Umbilical cord (tissue), 2 donors: ENCODE measurements at places on chromosomes 7 and 10.

- no peak for DNase-seq
Observed at GRCh38 chr7:95324431-95324830, at the start of gene PON1. Gene PON1, minus strand, starts transcription at chr7:95324532. Its CDS starts 57 bp downstream, at chr7:95324475.

DNA sequence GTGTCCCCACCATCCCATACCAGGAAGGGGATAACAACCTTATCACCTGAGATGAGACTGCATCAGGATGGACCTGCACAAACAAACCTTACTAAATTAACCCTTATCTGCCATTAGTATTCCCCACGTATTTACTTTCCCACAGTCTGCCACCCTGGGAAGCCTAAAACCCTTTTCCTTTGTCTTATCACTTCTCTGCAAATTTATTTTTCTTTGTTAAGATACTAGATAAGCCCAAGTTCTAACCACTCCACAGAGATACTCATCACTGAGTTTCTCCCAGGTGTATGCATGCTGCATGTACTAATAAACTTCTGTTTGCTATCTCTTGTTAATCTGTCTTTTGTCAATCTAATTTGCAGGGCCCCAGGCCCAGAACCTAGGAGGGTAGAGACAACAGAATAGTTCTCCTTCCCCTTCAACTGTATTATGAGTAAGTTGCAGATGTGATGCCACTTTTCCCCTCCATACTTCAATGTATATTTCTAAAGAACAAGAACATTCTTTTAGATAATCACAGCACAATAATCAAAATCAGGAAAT is 66.0 kb downstream of the ELMO1 start:
- DNase-seq = no peak

GRCh38 chr10:102467971-102468438 is 16.7 kb upstream of the C10orf95 start:
- DNase-seq = no peak

DNA sequence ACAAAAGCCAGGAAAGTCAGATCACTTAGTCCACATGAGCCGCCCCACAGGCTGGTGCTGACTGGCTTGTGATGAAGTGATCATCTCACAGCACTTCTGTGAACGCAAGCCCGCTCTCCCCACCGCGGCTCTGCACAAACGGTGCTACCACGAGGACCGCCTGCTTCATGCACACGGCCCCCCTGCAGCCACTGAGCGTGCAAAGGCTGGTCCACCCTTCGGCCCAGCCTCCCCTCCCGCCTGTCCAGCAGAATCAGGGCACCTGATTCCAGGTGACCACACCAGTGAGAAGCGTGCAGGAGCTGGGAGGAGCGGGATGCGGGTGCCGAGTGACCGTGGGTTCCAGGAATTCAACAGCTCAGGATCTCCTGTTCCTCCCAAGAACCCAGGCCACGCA is 32.2 kb downstream of the MAD1L1 start:
- no peak for DNase-seq

DNA sequence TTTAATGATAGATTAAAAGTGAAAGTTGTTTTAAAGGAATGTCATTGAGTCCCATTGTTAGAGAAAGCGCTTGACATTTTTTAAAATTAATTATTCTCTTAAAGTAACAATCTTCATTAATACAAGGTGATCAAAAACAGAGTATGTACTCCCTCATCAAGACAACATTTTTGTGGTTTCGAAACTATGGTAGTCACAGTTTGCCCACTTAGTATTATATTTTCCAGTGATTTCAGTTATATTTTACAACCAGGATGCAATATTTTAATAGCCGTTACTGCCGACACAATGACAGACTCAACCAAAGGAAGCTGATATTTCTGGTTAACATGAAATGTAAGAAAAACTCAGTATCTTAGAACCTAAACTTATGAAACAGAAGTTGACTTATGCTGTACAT is 31.3 kb downstream of the MKX start:
- no peak for DNase-seq

DNA sequence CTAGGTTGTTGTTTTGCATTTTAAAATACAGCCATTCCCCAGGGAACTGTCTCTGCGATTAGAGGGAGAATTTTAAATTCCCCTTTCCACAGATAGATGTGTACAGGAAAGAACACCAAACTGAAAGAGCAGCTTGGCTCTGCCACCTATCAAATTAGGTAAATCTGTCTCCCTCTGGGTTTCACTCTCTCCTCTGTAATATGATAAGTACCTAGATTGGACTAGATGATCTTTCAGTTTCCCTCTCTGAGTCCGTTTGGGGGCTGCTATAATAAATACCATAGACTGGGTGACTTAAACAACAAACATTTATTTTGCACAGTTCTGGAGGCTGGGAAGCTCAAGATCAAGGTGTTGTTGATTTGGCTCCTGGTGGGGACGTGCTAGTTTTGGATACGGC is 186.0 kb downstream of the KIF20B start:
- no peak for DNase-seq

DNA sequence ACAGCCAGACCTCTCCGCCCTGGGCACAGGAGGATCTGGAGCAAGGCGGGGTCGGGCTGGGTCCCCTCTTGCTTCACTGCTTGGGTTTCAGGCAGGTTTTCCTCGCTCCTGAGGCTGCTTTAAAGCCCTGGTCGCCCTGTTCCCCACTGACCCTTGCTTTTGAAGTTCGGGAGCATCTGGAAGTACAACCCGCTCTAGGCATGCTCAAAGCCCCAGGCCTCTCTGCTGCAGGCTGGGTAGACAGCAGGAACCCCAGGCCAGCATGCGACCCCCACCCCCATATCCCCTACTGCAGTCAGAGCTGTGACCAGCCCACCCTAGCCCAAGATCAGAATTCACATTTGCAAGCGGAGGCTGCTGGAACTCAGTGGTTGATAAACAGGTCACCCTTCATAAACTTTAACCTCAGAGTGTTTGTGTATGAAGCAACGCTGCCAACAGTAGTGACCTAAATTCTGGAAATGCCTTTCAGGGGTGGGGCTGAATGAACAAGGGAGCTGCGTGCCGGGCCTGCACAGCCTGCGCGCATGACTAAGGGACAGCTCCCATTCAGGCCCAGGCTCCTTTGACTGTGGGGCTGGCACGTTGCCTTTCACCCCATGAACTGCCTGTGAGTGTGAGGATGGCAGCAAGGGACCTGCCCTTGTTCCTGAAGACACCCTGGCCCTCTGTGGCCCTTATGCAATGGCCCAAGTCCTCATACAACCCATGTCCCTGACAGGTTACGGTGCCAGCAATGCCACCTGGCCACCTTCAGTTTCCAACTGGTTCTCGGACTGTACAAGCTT is 52.5 kb downstream of the PROSER2 start:
- DNase-seq = peak; percentile 93

DNA sequence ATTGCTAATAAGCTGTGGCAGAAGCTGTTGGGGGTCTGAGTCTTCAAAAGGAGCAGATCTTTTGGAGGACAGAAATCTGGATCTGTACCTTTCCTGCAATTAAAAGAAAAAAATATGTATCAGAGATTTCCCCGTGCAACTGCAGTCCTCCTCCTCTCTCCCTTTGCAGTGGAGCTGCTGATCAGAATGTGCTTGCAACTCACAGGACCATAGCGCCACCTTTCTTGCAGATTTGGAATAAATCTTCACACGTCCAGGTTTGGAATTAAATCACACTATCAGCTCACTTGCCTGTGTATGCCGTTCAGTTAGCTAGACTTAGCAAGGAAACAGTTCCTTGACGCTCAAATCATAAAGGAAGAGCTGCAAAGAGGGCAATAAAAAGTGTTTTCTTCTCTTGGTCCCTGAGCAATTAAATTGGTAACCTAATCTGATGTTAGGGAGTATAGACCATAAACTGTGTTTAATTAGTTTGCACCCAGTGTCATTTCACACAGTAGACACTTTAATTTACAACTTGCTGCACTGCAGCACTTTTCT is 77.4 kb downstream of the PON1 start:
- DNase-seq = peak; percentile 73

GRCh38 chr7:143042790-143043271 is 9.3 kb upstream of the OR6V1 start:
- no peak for DNase-seq

DNA sequence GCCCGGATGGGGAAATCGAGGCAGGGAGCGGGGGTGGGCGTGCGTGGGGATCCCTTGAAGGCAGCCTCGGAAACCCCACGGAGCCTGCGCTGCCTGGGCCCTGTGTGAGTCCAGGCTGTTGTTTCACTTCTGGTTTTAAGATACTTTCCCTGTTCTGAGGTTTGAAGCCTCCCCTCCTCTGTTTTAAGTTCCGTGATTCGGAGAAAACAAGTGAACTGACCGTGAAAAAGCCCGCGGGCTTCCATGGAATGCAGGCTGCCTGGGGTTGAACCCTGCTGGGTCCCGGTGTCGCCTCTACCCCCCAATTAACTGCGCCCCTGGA is 401 bp downstream of the LRRC27 start:
- no peak for DNase-seq

- DNase-seq = no peak
Observed at GRCh38 chr7:4959306-4959705, 319 bp upstream of the MMD2 start.

DNA sequence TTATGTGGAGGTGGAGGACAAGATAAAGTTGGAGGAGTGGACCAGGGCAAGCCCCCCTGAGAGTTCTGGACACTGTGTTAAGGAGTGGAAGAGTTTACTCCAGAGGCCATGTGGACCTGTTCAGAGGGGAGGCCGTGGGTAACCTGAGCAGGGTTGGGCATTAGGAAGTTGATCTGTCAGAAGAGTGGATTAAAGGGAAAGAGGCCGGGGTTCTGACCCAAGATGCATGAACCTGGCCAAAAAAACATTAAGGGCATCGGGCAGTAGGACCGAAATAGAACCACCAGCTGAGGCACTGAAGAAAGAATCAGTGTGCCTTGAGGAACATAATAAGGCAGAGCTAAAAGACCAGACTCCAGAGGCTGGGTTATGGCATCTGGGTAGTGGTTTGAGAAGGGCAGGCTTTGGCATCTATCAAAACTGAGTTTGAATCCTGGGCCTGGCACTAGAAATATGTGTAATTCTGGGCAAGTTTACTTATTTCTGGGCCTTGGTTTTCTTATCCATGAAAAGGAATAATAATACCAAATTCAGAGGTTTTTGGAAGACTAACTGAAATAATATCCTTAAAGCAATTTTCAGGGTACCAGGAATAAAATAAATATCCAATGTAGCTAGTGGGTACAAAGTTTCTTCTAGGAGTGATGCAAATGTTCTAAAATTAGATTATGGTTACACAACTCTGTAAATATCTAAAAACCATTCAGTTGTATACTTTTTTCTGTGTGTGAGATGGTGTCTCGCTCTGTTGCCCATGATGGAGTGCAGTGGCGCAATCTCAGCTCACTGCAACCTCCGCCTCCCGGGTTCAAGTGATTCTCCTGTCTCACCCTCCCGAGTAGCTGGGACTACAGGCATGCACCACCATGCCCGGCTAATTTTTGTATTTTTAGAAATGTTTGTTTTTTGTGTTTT is 10.9 kb upstream of the FRAT1 start:
- no peak for DNase-seq

DNA sequence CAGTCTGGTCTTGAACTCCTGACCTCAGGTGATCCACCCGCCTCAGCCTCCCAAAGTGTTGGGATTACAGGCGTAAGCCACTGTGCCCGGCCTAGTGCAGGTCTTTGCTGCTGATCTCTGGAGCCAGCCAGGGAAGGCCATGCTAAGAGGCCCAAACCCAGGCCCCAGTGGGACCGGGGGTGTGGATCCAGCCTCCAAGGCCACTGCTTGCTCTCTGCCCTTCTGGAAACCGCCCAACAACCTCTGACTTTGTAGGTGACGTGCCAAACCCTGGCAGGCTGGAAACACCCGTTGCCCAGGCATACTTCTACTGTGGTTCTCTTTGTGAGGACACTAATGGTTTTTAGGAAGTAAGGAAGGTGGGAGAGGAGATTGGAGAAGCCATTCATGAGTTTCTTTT is 83.5 kb upstream of the GNA12 start:
- DNase-seq = no peak

DNA sequence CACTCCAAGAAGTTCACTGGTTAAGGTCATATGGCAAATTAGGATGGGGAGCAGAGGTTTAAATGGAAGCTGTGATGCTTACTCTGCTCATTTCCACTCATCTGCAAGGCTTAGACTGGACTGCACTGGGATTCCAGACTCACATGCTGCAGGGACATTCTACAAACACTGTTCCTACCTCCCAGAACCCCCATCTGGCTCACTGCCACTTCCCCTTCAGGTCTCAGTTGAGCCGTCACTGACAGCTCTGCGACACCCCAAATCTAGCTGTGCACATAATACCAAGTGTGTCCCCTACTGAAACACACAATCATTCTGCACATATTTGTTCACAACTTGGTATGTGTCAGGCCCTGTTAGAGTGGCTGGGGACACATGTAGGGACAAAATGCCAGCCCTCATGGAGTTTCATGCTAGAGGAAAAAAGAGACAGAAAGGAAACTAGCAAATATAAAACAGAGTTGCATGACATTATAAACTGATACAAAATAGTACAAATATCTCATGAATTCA is 5.4 kb downstream of the PRKCQ start:
- DNase-seq = no peak

DNA sequence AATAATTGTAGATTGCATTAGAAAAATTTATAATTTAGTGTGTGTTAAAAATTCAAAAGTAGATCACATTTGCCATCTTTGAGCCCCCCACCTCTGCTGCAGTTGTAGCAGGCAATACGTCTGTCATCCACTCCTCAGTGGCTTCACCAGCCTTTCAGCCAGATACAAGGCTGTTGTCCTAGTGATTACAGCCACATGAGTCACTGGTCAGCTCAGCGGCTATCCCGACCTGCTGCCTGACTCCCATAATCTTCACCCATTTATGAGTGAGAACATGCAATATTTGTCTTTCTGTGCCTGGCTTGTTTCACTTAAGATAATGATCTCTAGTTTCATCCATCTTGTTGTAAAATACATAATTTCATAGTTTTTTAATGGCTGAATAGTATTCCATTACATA is 9.2 kb downstream of the OR2A5 start:
- DNase-seq = no peak

GRCh38 chr10:117830787-117831212 is 215.9 kb downstream of the RAB11FIP2 start:
- no peak for DNase-seq

DNA sequence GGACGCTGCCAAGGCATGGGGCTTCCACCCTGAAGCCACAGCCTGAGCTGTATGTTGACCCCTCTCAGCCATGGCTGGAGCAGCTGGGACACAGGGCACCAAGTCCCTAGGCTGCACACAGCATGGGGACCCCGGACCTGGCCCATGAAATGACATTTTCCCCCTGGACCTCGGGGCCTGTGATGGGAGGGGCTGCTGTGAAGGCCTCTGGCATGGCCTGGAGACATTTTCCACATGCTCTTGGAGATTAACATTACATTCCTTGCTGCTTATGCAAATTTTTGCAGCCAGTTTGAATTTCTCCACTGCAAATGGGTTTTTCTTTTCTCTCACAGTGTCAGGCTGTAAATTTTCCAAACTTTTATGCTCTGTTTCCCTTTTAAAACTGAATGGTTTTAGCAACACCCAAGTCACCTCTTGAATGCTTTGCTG is 463.6 kb downstream of the ZWINT start:
- DNase-seq = peak; percentile 52
